ENCODE measurements at places on chromosomes 11 and 22.
A peak's percentile ranks its signal among the peaks of the same experiment; 100 is the strongest.

GRCh38 chr11:24478718-24479117 lies 18.1 kb upstream of the LUZP2 start:
- DNase-seq = no peak

DNA sequence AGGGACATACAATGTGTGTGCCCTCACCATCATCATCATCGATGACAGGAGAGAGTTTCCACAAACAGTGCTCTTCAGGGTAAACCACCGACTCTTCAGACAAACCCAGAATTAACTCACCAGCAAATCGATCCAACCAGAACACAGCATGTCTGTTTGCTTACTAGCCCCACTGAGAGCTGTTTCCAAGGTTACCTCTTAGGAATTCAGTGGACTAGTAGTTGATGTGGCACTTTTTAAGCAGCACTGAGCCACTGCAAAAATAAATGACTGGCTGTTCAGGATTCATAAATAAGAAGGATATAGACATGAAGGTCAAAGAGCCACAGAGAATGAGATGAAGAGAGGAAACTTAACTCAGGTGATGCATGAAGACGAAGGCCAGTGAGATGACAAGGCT lies 83.1 kb downstream of the PARVA start:
- DNase-seq = no peak

DNA sequence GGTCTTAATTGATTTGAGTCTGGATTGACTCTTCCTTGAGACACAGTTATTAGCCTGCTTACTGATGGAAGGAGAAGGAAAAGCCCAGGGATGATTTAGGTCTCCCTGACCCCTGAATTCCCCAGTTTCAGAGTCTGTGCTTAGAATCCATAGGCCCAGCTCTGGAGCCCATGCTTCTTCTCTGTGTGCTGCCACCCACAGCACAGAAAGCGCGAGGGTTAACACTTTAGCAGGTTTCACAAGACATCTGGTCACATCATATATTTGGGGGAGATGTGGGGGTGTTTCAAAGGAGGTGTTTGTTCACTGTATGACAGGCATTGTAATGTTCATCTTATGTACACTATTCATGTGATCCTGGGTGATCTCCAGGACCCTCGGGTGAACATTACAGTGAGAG lies 107.0 kb downstream of the PPP6R3 start:
- no peak for DNase-seq

DNA sequence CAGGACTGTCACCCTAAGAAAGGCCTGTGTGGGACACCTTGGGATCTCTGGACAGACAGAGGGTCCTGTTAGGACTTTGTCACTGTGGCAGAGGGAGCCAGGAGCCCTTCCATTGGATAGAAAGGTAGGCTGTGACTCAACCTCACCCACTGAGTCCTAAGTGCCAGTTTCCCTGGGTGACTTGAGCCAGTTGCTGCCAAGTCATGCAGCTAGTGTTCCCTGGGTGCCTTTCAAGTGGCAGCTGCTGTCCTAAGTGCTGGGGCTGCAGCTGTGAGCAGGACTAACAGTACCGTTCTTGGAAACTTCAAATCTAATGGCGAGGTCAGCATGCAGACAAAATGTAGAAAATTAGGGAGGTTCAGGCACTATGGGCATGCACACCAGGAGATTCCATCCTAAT lies 393.7 kb downstream of the TMEM135 start:
- DNase-seq = no peak

DNA sequence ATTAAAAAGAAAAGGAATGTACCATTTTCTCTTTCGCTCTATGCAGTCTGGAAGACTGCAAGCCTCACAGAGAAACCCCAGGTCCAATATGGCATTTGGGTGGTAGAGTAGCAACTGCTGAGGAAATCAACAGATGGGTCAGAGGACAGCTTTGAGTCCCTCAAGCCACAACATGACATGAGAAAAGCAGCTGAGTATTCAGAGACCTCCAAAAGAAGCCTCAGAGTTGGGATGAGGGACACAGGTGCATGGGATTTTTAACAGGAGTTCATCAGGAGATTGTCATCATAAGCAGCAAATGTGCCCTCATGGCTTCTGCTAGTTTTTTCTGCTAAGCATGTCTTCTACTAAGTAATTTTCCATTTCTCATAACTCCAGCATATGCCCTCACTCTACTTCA lies 111.6 kb downstream of the BLID start:
- no peak for DNase-seq

- DNase-seq = peak; percentile 51
Observed at GRCh38 chr11:93741882-93742226, 382 bp downstream of the C11orf54 start.

DNA sequence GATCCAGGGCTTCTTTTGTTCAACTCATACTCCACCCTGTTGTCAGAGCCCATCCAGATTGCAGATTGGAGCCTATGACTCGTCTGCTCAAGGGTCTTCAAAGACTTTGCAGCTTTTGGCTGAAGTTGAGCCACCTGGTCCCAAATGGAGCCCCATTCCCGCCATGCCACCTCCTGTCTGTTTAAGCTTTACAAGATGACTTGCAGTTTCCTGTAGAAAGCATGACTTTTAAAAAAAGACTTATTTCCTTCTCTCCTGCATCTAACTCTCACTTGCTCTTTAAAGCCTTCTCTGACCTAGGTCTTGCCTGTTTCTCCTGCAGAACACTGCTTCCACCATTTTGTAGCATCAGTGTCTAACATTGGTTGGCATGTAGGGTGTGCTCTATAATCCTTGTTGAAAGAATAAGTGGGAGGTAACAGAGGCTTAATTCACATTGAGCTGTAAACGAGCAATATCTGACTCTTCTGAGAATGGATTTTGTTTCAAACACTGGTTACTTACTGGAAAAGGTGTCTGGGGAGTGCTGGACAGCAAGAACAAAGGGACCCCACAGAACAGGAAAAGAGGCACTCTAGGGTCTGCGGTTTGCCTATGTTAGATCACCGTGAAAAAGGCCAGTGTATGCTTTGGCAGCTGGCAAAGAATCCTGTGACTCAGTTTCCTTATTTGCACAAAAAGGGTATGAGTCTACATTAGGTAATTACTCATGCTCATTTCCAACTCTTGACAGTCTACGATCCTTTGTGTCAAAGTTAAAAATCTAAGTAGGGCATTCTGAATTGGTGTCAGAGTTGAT lies 30.3 kb downstream of the NF2 start:
- no peak for DNase-seq

DNA sequence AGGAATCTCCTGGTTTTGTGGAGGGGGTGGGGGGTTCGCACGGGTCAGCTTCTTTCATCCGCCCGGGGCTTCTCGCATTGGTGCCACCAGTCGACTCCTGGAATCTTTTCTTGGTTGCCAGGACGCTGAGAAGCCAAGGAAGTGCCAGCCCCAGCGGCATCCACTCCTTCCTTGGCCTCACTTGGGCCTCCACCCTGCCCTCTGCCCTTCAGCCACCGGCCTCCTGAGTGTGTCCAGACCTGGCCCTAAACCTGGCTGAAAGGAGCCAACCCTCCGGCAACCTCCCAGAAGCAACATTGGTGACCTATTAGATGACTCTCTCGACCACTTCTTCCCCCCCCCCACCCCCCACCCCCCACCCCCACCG lies 518 bp upstream of the GALNT18 start:
- no peak for DNase-seq

DNA sequence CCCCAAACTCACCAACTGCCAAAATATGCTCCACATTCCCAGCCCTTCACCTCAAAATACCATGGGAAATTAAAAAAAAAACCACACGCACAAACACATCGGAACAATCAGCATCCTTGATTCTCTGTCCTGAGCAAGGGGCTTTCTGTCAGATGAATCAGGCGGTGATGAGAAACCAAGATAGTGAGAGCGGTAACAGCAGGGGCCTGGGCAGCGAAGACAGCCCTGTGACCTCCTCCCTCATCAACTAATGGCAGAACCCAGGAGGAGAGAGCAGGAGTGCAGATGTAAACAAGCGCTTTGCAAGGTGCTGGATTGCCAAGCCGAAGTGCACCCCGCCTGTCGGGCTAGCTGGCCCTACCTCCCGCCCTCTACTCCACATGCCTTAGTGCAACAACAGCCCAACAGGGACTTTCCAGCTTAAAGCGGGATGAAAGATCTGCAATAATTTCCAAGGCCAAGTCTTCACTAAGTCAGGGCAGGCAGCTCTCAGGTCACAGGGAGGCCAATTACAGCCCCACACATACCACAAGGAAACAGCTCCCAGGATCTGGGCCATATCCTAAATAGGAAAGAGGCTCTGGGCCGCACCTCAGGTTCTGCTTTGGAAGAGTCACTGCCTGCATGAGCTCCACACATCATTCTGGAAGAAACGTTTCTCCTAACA lies 72.2 kb upstream of the BID start:
- no peak for DNase-seq

Measured in SHP77 (cell line).